ENCODE measurements at places on chromosomes 5 and 9.

DNA sequence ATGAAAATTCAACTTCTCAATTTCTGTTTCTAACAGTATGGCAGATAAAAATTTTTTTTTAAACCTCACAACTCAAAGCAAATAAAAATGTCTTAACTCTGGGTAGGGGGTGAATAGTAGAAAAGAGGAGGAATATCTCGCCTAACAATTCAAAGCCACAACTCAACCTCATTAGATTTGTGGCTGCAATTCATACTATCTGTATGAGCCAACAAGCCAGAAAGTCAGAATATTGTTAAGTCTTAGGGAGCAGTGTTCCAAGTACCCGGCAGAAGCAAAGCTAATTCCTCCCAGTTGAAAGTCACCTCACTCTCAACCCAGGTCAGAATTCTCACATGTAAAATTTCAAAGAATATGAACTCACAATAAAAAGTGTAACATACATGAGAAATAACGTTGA, 15.0 kb downstream of the PJA2 start:
- DNase-seq = no peak

DNA sequence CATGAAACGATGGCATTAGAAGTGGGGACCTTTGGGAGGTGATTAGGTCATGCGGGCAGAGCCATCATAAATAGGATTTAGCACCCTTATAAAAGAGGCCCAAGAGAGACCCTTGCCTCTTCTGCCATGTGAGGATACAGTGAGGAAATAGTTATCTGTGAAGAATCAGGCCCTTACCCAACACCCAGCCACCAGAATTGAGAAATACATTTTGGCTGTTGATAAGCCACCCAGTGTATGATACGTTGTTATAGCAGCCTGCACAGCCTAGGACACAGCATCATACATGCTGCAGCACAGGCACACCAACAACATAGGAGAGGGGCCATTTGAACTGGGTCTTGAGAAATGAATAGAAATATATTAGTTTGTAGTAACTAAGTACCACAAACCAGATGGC, 8.0 kb upstream of the MAMDC2 start:
- DNase-seq = no peak

GRCh38 chr9:118281772-118282171, 577.6 kb downstream of the TLR4 start:
- no peak for DNase-seq

GRCh38 chr5:69136293-69136692, 30.7 kb upstream of the CCNB1 start:
- no peak for DNase-seq

- no peak for DNase-seq
Measured at GRCh38 chr5:171667341-171668096, 118.1 kb upstream of the SMIM23 start.

All from osteoblast (primary cell).